Substantia nigra (tissue), 51 donors: ENCODE measurements at places on chromosomes 12 and 14.
A peak's percentile ranks its signal among the peaks of the same experiment; 100 is the strongest.

DNA sequence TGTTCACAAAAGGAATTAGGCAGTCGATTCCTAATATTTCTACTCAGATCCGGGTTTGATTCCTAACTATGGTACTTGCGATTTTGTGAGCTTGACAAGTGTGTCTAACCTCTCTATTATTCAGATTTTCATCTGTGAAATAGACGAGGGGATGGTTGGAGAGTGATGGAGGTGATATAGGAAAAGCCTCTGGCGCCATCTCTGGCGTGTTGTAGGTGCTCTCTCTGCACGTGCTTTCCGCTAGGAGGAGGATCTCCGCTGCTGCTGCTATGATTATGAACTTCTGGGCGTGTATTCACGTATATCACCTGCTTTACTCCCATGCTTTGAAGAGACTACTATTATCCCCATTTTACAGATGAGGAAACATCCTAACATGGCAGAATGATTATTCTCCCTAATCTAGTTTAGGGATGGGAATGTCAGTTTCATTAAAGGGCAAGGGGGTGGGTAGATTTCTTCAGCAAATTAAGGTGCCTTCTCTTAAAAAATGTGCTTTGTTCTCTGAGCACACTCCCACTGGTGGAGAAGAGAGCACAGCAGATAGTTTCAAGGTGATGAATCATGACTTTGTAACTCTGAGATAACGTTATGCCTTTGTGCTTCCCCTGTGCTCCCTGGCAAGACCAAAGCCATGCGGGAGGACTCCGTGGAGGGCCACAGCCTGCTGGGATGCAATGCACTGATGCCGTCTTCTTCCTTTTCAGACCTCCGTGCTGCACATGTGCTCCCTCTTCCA is 97.1 kb downstream of the PRIMA1 start:
- DNase-seq: no peak

- DNase-seq: no peak
Measured at GRCh38 chr14:70097576-70098249, 91.0 kb downstream of the SLC8A3 start.

DNA sequence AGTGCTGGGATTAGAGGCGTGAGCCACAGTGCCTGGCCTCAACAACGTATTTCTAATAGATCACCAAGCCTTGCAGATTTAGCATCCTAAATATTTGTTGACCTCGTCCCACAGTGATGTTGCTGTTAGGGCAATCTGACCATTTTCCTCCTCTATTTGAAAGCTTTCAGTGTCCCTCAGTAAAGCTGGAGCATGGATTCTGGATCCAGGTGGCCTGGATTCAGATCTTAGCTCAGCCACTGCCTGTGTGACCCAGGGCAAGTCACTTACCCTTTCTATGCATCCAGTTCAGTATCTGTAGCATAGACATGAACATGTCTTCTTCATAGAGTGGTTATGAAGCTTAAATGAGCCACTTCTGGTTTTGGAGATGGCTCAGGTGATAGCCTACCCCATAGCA is 3.9 kb upstream of the HSP90AA1 start:
- DNase-seq: no peak

GRCh38 chr12:52551216-52551865 is 1.6 kb downstream of the KRT71 start:
- DNase-seq: no peak

GRCh38 chr12:110658878-110659277 is 30.0 kb downstream of the HVCN1 start:
- no peak for DNase-seq

- no peak for DNase-seq
Measured at GRCh38 chr12:3935078-3935477, 61.9 kb upstream of the PARP11 start.

GRCh38 chr14:77459072-77459723 is 1.3 kb downstream of the AHSA1 start:
- peak; percentile 31 for DNase-seq

DNA sequence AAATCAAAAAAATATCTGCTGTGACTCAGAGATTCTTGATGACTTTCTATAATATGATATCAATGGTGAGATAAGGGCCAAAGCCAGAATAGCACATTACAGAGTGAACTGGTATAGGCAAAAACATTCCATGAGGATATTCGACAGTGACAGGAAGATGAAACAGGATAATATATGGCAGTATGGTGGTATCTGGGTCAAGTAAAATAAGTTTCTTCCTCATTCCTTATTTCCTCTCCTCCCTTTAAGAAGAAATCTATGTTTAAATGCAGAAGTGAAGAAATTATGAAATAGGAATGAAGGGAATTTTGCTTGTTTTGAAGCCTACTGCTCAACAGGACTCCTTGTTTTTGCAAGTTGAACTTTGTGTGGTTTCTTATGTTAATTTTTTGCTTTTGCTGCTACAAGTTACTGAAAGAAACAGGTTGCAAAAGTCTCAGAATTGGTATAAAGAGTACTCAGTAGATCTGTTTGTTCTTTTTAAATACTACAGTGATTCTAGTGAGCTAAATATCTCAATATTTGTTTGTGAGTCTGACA is 7.0 kb downstream of the ACSS3 start:
- no peak for DNase-seq

GRCh38 chr14:90810806-90811205 is 5.4 kb downstream of the TTC7B start:
- DNase-seq: no peak

- no peak for DNase-seq
Measured at GRCh38 chr14:19823178-19823577, 19.6 kb downstream of the OR4N2 start.

- DNase-seq: no peak
Measured at GRCh38 chr14:39566795-39567194, 134.6 kb upstream of the FBXO33 start.

DNA sequence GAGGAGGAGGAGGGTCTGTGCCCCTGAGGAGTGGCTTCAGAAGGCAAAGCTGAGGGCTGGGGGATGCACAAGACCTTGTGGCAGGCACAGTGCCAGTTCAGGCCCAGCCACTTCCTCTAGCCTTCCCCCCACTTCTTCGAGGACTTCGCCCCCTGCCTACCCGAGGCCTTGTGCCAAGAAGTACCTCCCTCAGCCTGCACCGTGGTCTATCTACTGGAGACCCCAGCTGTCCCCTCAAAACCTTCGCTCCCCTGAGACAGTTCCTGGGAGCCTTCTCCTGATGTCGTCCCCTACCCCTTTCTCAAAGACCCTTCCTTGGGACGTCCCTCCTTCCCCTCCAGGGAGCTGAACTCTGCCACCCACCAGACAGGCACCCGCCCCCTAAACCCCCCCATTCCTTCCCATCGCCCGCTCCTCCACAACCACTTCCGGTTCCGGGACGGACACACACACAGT is 604 bp downstream of the ZNF384 start:
- DNase-seq: no peak

- no peak for DNase-seq
Measured at GRCh38 chr12:53034459-53034858, 15.4 kb upstream of the TNS2 start.

DNA sequence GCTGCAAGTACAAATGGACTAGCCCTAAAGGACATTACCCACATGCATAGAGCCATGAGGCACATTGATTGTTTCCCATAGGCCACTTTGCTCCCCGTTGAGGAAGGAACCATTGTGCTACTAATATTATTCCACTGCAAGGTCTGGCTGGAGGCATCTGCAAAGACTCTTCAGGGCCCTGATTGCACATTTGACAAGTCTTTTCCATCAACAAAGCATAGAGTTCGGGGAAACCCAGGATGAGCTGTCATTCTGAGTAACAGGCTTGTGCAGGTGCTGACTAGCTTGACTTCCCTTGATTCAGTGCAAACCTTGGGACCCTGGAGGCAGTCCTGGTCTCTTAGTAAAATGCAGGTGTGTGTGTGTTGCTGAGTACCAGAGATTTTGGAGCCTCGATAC is 73.8 kb downstream of the SUSD6 start:
- no peak for DNase-seq

- no peak for DNase-seq
Measured at GRCh38 chr12:93134893-93135285, 205.8 kb upstream of the EEA1 start.

DNA sequence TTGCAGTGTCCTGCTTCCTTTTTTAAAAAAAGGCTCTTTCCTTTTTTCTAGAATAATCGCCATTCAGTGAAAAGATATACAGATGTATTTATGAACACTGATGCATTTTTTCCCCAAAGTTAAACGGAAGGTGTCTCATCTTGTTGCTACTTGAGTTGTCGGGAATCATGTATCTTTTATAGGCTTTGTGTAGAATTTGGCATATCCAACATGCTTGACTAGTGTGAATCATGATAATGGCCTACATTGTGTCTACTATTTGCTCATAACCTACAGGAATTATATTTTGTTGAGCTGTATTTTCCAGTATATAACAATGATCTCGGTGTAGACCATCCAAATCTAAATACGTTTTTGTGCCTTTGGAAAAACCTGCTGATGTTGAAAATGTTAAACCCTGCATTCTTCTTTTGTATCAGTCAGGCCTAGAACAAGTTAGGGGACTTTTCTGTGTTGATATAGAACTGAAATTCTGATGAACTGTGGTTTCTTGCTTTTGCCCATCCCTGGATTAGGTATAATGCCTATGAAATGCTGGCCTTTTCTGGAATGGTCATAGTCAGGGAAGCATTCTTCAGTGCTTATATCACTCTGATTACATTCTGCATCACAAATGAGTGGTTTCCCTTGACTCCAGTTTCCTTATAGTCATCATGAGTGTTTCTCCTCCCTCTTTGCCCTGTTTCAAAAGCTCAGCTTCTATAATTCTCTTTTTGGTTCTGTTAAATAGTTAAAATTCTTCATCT is 10.8 kb downstream of the BMAL2 start:
- no peak for DNase-seq

DNA sequence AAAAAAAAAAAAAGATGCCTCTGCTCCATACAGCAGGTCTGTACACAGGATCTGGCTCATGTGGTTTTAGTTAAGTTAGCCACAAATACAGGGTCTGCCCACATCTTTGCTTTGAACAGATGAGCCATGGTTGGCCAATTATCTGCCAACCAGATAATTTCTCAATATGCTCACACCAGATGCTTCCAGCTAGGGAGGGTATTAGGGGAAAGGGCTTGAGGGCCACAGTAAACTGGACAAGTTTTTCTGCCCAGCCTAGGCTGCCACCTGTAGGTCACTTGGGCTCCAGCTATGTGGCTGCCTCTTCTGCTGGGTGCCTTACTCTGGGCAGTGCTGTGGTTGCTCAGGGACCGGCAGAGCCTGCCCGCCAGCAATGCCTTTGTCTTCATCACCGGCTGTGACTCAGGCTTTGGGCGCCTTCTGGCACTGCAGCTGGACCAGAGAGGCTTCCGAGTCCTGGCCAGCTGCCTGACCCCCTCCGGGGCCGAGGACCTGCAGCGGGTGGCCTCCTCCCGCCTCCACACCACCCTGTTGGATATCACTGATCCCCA is 776 bp downstream of the RDH5 start:
- peak; percentile 80 for DNase-seq

DNA sequence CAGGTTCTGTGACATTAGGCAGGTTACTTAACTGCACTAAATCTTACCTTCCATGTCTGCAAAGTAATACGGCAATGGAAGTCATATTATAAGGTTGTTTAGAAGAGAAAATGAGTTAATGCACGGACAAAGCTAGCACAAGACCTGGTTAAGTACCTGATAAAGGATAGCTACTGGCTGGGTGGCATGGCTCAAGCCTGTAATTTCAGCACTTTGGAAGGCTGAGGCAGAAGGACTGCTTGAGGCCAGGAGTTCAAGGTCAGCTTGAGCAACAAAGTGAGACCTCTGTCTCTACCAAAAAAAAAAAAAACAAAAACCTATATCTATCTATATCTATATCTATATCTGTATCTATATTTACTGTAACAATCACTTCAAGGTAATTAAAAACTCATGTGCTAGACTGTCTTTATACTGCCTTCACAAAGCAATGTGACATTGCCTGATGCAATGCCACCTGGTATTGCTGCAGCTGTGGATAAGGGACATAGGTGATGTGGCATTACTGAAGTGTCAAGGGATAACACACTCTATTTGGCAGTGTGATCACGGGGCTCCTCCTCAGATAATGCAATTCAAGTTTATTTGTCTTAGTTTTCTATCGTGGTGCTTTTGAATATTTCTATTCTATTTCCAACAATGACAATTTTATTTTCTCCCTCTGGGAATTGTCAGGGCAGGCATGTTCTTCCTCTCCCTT is 107.1 kb downstream of the PAX9 start:
- DNase-seq: no peak

GRCh38 chr12:31528095-31528494 is 62.8 kb downstream of the DENND5B start:
- DNase-seq: no peak

DNA sequence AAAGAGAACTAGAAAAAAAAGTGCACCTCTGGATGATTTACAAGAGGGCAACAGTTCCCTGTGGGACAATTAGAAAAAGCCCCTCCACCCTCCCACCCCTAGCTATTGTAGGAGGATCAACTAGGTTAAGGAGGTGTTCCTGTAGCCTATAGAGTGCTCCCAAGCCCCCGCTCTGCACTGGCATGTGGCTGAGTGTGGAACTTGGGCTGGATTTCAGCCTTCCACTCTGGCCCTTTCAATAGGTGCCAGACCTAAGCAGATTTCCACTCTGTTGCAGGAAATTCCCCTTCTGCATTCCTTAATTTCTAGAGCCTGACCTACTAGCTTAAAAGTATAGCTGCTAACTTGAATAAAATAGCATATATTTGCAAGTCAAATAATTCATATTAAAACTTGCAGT is 2.8 kb downstream of the NFATC4 start:
- DNase-seq: no peak

DNA sequence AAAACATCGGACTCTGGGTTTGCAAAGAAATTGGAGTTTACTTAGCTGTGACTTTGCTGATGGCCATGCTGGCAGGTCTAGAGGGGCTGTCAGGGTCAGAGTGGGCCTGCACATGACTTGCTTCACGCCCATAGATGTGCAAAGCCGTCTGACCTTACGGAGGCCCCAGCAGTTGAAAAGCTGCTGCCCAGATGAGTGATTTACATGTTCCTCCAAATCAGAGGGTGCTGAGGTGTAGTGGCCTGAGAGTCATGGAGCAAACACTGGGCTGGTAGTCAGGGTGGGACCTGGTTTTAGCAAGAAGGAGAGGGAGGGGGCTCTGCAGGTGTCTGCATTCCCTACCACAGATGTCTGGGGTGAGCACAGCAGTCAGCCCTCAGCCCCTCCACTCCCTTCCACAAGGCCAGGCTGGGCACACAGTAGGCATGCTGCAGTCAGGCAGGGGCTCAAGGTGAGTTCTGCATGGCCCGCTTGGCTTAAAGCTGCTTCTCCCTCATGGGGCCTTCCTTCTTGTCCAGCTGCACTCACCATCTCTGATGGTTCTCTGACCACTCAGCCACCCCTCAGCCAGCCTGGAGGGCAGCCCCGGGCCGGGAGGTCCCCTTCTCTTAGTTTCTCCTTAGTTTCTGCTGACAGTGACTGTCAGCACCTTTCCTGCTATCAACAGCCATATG is 34.2 kb upstream of the EML1 start:
- DNase-seq: no peak

DNA sequence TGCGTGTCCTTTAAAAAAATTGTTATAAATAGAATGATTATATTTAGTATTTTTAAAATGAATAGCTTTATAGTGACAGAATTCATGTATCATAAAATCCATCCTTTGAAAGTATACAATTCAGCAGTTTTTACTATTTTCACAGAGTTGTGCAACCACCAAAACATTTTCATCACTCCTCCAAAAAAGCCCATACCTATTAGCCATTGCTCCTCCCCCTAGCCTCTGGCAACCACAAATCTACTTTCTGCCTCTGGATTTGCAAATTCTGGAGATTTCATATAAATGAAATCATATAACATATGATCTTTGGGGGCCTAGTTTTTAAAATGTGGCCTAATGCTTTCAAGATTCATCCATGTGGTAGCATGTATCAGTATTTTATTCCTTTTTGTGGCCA is 117.9 kb upstream of the MED13L start:
- DNase-seq: no peak

GRCh38 chr12:131313635-131314034 is 359.9 kb downstream of the ADGRD1 start:
- no peak for DNase-seq
